ENCODE measurements at places on chromosomes 7 and 10.
A peak's percentile ranks its signal among the peaks of the same experiment; 100 is the strongest.

GRCh38 chr7:44990109-44991023 is 9.6 kb upstream of the CCM2 start:
- no peak for DNase-seq

DNA sequence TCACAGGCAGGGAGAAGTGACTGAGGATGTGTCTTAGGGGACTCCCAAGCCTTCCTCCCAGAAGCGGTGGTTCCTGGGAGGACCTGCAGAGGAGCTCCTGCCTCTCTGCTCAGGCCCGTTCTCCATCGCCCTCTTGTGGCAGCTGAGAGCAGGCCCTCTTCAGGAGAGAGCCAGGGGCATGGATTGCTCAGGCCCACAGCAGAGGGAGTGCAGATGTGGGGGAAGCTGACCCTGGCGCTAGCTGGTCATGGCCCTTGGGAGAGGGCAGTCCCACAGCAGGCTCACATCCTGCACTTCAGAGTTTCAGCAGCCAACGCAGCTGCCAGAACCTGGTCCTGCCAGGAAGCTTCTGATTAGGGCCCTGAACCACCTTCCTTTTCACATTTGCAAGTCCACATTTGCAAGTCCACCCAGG is 94.8 kb upstream of the TARP start:
- peak; percentile 66 for DNase-seq

GRCh38 chr10:103013416-103013815 is 95.3 kb downstream of the CNNM2 start:
- no peak for DNase-seq

GRCh38 chr7:31775556-31775955 is 88.5 kb downstream of the PPP1R17 start:
- DNase-seq = no peak

DNA sequence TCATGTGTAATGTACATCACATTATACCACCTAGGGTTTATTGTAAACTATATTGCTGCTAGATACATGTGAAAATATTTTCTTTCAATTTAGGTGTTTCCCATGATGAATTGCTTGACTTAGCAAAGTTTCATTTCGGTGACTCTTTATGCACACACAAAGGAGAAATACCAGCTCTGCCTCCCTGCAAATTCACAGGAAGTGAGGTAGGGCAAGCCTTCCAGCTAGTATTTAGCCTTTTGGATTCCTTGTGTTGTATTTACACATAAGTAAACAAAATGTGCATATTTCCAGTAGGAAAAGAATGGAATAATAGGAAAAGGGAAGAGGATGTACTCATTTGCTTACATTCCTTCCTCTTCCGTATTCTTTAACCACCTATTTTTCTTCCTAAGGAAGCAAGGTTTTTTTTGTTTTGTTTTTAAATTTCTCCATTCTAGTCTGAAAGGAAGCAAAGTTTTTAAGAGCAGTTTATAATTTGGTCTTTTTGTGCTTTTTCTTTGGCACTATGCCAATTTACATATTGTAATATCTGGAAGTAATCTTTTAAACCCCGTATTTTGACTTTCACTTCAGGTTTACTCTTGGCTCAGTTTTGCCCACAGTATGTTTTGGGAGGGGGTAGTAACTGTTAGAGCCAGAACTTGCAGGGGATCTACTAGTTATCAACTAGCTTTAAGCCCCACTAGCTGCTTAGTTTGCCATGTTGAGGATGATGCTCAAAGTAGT is 10.4 kb downstream of the PMPCB start:
- DNase-seq = no peak

- no peak for DNase-seq
Observed at GRCh38 chr7:102205915-102206314, 80.8 kb upstream of the SH2B2 start.

- no peak for DNase-seq
Observed at GRCh38 chr10:11048707-11049278, 31.1 kb downstream of the CELF2 start.

DNA sequence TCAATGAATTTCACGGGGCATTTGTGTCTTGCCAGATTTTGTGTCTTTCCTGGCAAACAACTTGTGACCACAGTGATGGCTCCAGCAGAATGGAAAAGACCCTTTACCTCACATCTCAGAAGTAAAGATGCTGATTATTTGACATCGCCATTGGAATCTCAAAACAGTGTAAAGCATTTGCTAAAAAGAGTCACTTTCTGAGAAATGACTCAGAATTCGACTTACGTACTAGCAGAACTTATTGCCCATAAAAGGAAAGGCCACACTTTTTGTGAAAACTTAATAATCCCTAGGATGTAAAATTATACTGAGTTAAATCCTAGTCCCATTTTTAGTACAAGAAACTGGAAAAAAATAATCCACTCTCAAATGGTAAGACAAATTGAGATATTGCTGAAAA is 35.9 kb upstream of the PRKCQ start:
- DNase-seq = no peak

GRCh38 chr7:70460071-70460470 is 671.9 kb upstream of the GALNT17 start:
- no peak for DNase-seq

- DNase-seq = no peak
Observed at GRCh38 chr7:106534271-106534846, 126.6 kb downstream of the CCDC71L start.

DNA sequence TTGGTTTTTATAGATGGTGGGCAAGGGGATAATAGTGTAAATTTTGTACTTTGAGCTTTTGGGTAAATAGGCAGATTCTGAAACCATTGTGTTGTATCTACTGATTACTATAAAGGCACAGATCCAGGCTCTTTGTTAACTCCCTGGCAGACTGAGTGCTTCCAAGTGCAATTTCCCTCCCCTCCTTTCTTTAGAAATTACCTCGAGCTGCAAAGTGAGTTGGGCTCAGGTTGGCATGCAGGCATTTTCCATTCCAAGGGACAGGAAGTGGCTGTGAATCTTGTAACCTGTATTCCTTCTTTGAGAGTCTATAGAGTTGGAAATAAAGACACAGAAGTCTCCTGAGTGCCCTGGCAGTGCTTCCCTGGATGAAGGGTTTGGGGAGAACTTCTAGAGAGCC is 494.2 kb upstream of the GALNT17 start:
- no peak for DNase-seq

- DNase-seq = no peak
Observed at GRCh38 chr7:26673858-26674257, 190.5 kb downstream of the SKAP2 start.

DNA sequence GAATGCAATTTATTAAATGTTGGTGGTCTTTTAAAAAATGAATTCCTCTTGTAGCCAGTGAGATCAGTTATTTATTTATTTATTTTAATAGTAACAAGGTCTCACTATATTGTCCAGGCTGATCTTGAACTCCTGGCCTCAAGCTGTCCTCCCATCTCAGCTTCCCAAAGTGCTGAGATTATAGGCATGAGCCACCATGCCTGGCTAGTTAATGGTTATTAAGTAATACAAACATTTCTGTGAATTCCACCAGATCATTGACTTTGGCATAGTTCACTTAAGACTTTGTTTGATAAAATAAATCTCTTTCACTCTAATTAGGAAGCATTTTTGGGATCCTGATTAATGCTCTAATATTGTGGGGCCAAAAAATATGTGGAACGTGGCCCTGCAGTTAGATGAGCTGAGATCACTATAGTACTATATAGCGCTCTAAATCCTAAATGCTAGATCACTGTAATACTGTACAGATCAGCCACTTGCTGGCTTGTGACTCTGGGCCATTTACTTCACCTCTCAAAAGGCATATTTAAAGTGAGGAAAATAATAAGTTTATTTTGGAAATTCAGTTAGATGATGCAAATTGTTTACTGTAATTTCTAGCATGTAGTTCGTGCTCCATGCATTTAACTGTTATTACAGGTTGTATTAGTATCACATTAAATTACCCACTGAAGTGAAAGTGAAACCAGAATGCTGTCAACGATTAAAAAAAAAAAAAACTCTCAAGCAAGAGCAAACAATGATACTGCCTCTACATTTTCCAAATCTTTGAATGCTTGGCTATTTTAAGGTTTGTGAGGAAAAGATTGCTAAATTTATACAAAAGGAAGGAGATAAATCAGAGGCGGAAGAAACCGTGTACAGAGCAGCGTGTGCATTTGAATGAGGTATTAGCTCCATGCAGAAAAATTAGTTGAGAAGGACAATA is 15.9 kb upstream of the FAS start:
- no peak for DNase-seq

DNA sequence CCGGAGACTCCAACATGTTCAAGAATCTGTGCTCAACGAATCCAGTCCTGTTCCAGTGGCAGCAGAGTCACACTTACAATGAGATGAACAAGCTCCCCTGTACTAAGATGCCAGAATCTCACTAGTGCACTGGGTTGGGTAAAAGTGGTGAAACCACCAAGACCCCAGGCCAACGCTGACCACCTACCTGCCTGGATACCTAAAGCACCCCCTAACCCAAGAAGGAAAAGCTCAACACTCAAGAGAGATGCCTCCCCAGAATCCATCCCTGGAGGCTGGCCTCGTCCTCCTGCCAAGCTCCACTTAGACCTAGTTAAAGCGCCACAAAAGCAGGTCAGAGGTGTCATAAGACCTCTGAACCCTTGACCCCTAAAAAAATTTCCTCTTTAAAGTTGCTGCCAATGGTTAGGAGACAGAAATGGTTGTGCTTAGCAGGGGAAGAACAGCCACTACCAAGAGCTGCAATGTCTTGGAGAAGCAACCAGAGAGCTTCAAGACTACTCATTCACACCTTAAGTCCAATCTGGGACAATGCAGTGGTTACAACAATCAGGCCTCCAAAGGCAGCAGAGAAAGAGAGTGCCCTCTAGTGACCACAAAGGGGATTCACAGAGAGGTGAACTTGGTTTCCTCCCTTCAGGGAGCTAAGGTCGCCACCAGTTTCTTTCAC is 94.6 kb upstream of the MACROH2A2 start:
- DNase-seq = peak; percentile 68

DNA sequence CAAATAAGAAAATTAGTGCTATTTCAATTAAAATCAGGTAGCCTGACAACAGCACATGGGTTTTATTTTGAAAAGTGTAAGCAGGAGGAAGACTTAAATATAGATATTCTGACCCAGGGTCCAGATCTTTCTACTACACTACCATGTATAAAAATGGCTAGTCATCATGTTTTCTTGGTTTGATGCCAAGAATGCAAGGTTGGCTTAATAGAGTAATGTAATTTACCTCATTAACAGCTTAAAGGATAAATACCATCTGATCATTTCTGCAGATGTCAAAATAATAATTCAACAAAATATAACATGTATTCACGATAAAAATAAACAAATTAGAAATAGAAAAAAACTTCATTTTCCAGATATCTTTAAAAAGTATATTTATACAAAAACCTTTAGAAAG is 39.4 kb downstream of the FRMD4A start:
- no peak for DNase-seq

DNA sequence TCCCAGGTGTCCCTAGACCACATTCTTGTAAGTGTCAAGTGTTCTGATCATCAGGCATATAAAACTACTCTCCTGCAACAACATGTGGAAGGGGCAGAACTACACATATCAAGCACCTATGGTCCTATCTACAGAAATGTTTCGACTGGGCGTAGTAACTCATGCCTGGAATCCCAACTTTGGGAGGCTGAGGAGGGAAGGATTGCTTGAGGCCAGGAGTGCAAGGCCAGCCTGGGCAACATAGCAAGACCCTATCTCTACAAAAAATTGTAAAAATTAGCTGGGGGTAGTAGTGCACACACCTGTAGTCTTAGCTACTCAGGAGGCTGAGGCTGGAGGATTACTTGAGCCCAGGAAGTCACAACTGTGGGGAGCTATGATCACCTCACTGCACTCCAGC is 244.2 kb downstream of the PARD3 start:
- no peak for DNase-seq

- no peak for DNase-seq
Observed at GRCh38 chr7:129786825-129787563, 165.8 kb downstream of the UBE2H start.
